Cortex of kidney (tissue), 1 donor: ENCODE measurements at places on chromosomes 16 and 17.

DNA sequence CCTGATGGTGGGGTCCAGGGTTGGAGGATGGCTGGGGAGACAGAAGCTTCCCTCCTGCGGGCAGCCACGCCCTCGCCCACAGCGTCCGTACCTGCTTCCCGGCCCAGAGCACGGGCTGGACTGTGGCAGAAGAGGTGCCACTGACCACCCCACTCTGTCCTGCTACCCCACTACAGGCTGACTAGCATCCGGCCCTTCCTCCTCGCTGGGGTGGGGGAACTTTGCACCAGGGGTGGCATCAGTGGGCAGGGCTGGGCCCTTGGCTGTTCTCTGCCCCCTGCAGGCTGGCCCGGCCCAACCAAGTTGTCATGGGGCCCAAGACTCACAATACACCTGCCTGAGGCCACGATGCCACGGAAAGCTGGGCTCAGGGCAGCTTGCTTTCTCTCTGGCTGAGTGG is 73.0 kb downstream of the KLHDC4 start:
- DNase-seq, result no peak

DNA sequence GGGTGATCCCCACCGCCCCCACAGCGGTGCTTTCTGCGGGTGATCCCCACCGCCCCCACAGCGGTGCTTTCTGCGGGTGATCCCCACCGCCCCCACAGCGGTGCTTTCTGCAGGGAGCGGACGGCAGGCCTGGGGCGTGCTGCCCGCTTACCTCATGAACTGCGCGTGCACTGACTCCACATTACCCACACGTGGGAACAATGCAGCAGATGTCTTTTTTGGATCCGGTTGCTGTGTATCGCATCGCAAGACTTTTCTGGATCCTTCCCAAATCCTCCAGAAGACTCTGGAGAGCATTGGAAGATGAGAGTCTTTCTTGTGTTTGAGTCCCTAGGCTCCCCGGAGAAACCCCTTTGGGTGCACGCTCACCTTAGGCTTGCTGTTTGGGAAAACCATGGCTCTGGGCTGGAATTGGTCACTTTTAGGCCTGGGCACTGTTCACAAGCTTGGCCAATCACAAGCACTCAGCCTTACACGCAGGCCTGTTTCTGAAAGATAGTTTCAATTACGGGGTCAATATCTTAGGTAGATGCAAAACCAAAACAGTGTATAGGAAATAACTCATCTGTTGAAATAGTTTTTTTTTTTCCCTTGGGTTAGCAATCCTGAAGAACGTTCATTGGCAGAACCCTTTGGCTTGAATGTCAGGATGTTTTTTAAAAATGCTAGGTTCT is 201.8 kb downstream of the RPTOR start:
- DNase-seq, result no peak

- no peak for DNase-seq
These were observed 38.0 kb downstream of the ACSM2B start for GRCh38 chr16:20538181-20538580.

DNA sequence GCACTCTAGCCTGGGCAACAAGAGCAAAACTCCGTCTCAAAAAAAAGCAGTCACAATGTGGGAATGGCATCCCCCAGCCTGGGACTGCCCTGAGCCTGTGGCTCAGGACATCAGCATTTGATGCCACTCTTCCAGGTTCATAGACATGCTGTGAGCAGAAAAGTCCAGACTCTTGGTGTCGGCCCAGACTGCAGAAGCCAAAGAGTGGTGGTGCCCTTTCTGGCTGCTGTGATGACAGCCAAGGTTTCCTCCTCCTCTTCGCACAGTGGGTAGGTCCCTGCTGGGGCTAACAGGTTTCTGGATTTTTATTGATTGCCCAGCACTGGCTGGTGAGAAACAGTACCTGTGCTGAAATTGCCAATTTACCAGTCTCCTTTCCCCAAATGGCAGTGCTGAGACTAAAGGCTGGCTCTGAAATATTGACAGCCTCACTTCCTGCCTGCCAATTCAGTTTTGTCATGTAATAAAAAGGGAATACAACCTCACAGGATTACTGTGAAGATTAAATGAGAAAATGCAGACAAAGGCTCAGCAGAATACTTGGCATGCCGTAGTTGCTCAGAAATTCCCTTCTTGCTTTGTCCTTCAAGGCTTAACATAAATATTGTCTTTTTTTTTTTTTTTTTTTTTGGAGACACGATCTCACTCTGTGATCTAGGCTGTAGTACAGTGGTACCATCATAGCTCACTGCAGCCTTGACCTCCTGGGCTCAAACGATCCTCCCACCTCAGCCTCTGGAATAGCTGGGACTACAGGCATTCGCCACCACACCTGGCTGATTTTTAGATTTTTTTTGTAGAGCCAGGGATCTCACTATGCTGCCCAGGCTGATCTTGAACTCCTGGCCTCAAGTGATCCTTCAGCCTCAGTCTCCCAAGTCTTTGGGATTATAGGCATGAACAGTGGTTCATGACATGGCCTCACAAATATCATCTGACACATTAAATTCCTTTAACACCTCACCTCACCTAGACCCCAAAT is 15.5 kb upstream of the UBE2G1 start:
- no peak for DNase-seq

DNA sequence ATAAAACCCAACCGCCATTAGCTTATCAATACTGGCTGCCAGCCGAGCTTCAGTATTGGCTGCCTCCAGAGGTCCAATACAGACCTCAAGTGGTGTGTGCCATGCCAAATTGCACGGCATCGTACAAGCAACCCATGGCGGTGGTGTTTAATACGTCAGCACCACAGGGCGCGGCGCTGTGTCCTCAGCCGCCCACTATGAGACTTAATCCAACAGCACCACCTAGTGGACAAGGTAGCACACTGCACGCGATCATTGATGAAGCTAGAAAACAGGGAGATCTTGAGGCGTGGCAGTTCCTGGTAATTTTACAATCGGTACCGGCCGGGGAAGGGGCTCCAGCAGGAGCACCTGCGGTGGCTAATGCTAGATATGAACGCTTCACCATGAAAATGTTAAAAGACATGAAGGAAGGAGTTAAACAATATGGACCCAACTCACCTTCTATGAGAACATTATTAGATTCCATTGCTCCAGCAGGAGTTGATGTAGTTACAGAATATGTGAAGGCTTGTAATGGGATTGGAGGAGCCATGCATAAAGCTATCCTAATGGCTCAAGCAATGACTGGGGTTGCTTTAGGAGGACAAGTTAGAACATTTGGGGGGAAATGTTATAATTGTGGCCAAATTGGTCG is 15.4 kb downstream of the FLYWCH1 start:
- no peak for DNase-seq

DNA sequence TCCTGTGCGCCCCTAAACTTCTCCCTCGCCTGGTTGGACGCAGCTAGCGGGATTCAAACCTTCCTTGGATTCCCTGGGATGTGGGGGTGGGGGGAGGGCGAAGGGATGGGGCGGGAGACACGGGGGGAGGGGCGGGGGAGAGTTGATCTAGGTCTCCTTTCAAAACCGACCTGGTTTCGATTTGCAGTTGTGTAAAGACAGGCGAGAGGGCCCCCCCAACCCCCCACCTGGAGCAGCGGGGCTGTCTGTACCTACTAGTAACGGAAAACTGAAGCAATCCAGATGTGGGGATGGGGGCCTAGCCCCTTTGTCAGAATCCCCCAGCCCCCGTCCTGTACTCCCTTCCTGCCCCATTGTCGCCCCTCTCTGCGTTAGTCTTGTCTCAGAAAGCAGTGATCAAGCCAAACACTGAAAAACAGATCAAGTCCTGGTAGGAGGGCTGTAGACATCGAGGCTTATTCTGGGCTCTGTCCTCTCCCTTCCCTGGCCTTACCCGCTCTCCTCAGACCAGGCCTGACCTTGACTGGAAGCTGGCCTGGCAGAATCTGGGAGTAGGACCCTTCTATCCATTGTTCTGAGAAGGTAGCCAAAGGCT is 902 bp downstream of the DLX4 start:
- no peak for DNase-seq

DNA sequence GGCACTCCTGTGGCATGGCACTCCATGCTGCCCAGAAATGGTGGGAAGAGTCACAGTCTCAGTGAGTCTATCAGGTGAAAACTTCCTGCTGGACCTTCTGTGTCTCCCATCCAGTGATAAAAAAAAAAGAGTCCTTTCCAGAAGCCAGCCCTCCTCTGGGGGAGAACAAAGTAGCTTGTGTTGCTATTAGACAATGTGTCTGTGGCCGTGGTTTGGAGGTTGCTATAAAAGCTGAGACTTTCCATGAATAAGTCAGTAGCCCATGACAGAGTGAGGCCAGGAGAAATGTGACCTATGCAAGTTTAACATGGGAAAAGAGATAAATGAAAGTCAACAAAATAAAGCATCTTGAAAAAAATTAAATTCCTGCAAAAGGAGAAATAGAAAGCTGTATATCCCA is 250.7 kb upstream of the MON1B start:
- no peak for DNase-seq

DNA sequence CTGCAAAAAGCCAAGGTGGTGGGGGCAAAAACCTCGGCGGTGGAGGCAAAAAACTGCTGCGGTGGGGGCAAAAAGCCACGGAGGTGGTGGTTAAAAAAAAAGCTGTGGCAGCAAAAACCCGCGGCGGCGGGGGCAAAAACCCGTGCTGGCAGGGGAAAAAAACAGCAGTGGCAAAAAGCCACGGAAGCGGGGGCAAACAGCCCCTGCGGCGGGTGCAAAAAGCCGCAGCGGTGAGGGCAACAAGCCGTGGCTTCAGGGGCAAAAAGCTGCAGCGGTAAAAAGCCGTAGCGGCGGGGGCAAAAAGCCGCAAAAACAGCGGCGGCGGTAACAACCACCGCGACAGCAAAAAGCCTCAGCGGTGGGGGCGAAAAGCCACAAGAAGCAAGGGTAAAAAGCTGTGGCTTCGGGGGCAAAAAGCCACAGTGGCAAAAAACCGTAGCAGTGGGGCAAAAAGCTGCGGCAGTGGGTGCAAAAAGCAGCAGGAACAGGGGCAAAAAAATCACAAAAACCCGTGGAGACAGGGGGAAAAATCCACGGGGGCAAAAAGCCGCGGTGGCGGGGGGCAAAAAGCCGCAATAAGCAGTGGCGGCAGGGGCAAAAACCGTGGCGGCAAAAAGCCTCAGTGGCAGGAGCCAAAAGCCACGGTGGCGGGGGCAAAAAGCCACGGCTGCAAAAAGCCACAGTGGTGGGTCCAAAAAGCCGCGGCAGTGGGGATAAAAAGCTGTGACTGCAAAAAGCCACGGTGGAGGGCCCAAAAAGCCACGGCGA is 193.7 kb downstream of the SHCBP1 start:
- DNase-seq, result no peak

GRCh38 chr17:56781906-56782305 is 51.8 kb downstream of the C17orf67 start:
- no peak for DNase-seq

GRCh38 chr17:63433746-63434591 is 12.1 kb downstream of the CYB561 start:
- DNase-seq, result no peak

GRCh38 chr16:80319181-80319580 is 221.6 kb upstream of the DYNLRB2 start:
- no peak for DNase-seq

GRCh38 chr17:77467521-77467920 is 326.8 kb downstream of the SEC14L1 start:
- DNase-seq, result no peak

- DNase-seq, result no peak
These were observed 3.9 kb downstream of the RSAD1 start for GRCh38 chr17:50482516-50482915.

GRCh38 chr17:2177235-2177811 is 122.4 kb downstream of the HIC1 start:
- no peak for DNase-seq

DNA sequence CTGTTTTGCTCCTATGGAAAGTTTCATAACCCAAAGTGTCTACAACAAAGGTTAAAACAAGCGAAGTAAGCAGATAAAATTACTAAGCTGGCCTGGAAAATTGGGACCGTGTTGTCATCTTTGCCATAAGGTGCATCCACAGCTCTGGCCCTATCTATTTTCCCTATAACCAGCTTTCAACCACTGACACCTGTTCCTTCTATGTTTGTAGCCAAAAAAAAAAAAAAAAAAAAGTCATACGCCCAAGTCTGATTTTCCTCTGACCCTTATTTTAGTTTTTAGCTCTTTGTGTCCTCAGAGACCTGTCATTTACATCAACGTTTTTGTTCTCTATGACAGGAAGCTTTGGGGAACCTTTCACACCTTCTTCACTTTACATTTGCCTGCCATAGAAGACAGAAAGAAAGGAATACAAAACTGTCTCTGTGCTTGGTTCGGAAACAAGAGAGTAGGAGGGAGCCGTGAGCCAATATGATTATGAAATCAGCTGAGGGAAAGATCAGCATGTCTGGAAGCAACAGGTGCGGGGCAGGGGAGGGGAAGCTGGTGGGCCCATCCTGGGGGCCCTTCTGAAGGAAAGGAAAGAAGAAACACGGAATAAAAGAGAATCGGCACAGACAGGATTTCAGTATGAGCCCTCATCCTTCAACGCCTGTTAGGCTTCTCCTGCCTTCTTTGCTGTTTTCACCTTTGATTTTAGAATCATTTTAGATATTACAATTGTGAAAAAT is 8.5 kb downstream of the HS3ST3A1 start:
- DNase-seq, result no peak

GRCh38 chr17:15909481-15909991 is 35.4 kb upstream of the ADORA2B start:
- DNase-seq, result no peak

DNA sequence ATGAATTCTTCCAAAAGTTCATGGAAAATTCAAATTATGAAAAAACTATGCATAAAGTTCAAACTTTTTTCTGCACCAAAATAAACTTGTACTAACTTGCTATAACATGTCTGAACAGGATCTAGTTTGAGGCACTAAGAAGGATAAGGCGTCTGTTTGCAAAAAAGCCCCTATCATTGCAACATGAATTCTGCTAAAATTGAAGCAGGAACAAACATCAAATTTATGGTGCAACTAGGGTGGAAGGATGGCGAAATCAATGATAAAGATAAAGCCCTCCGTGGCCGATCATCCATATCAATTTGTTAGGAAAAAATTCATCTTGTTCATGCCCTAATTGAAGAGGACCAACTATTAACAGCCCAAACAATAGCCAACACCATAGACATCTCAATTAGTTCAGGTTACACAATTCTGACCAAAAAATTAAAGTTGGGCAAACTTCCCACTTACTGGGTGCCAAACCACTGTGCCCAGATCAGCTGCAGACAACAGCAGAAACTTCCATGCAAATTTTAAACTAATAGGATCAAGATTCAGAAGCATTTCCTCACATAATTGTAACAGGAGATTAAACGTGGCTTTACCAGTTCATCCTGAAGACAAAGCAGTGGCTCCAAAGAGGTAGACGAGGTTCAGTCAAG is 12.9 kb downstream of the IL21R start:
- DNase-seq, result no peak

DNA sequence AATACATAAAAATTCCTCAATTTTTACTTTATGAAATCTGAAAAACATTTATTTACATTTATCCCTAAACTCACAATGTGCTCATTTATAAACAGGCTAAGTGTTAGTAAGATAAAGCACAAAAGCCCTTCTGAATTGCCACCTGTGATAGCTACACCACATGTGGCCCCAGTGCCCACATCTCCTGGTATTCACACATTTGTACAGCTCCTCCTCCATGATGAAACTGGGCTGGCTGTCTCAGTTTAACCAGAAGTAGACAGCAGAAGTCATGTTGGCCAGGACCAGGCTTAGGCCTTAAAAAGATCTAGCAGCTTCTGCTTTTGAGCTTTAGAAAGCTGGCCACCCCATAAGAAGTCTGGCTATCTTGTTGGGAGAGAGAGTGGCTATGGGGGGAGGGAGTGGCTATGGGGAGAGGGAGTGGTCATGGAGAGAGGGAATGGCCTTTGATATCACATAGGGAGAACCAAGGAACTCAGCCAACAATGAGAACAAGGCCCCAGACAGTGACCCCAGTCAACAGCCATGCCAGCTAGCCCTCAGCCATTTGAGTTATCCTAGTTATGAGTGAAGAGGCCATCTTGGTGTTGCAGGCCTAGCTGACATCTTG is 47.4 kb downstream of the CEP95 start:
- DNase-seq, result no peak

- DNase-seq, result no peak
These were observed 315.6 kb downstream of the SNX29 start for GRCh38 chr16:12291989-12292759.
